ENCODE measurements at places on chromosomes 1 and 21.

- DNase-seq: no peak
Observed at GRCh38 chr1:175443332-175443731, 250.8 kb upstream of the KIAA0040 start.

DNA sequence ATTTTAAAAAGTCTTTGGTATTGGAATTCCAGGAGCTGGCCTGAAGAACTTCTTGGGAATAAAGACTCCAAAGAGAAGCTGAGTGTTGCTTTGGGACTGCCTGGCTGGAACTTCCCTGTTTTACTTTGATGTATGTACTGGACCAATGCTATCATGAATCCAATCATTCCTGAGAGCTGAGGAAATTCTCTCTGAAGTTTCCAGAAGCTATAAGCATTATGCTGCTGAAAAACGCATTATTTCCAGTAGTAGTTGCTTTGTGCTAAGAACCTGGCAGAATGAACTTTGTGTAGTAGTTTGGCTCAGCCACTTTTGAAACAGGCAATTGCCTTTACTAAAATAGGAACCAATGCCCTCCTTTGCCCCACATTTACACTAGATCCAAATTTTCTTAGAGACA lies 260.7 kb downstream of the HLX start:
- DNase-seq: no peak

- DNase-seq: peak; percentile 66
Observed at GRCh38 chr1:156656806-156657740, 15.2 kb downstream of the BCAN start.

DNA sequence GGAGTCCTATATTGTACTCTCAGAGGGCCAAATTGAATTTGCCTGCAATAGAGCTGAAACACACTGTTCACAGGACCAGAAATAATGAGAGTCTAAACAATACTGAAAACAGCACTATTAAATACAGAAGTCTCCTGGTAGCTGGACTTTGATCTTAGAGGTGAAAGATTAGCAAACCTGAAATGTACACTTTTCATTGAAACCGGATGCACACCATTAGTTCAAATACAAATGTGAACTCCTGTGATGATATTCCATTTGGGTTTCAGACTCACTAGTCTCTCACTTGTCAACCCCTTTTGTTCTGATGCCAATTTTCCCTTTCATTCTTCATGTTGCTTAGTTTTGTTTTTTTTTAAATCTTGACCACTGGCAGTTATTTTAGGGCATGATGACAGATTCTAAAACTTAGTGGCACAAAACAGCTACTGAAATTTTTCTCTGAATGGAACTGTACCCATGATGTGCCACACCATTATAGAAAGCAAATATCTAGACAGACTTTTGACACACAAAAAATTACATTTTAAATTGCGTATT lies 5.9 kb upstream of the TNFSF4 start:
- DNase-seq: no peak

GRCh38 chr1:237685551-237685950 lies 205.2 kb downstream of the ZP4 start:
- DNase-seq: no peak

DNA sequence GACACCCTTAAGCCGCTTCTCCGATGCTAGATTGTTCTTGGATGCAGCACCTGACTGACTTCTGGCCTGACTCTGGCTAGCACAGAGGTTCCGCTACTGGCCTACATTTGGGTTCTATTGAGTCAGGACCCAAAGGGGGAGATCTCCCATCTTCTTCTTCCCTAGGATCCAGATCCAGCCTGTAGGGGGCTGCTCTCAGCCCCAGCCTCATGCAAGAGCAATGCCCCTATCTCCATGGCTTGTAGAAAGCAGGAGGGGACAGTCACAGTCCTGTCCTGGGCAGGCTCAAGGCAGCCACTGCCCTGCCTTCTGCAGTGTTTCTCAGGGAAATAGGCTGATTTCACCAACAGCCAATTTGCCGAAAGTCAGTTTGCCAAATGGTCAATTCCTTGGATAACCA lies 6.3 kb upstream of the ADAR start:
- no peak for DNase-seq

- no peak for DNase-seq
Observed at GRCh38 chr21:36555199-36555800, 75.4 kb upstream of the CLDN14 start.

GRCh38 chr1:116310180-116310579 lies 62.9 kb upstream of the ATP1A1 start:
- DNase-seq: no peak

DNA sequence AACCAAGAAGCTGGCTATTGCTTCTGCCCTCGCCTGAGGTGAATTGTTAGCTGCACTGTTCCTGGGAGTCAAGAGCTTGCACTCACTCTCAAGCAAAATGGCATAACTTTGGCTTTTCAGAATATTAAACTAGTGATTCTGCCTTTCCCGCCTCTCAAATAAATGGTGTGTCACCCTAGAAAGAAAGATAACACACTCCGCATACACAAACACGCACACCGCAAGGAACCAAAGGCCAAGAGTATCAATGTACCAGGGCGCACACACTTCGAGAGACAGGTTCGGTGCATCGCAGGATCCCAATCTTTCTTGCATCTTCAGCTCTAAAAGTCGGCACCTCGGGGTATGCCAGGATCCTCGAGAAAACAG lies 470 bp upstream of the RTCA start:
- DNase-seq: no peak

GRCh38 chr1:61337981-61338848 lies 255.9 kb downstream of the NFIA start:
- DNase-seq: no peak

- DNase-seq: no peak
Observed at GRCh38 chr1:59484096-59484495, 187.2 kb downstream of the FGGY start.

DNA sequence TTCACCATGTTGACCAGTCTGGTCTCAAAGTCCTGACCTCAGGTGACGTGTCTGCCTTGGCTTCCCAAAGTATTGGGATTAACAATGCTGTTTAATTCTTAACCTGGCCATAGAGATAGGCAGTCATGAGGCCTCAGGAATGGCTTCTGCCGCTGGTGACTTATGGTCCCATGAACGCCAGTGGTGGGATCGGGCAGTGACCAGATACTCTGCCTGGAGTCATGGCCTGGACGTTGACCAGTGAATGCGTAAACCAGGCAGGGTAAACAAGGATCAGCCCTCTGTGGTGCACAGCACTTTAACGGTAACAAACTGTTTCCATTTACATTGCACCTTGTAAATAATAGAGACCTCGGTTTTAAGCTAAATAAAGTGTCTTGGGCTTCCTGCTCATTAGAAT lies 23.0 kb downstream of the MTARC1 start:
- no peak for DNase-seq

GRCh38 chr1:97314685-97315084 lies 593.1 kb downstream of the PTBP2 start:
- DNase-seq: no peak

DNA sequence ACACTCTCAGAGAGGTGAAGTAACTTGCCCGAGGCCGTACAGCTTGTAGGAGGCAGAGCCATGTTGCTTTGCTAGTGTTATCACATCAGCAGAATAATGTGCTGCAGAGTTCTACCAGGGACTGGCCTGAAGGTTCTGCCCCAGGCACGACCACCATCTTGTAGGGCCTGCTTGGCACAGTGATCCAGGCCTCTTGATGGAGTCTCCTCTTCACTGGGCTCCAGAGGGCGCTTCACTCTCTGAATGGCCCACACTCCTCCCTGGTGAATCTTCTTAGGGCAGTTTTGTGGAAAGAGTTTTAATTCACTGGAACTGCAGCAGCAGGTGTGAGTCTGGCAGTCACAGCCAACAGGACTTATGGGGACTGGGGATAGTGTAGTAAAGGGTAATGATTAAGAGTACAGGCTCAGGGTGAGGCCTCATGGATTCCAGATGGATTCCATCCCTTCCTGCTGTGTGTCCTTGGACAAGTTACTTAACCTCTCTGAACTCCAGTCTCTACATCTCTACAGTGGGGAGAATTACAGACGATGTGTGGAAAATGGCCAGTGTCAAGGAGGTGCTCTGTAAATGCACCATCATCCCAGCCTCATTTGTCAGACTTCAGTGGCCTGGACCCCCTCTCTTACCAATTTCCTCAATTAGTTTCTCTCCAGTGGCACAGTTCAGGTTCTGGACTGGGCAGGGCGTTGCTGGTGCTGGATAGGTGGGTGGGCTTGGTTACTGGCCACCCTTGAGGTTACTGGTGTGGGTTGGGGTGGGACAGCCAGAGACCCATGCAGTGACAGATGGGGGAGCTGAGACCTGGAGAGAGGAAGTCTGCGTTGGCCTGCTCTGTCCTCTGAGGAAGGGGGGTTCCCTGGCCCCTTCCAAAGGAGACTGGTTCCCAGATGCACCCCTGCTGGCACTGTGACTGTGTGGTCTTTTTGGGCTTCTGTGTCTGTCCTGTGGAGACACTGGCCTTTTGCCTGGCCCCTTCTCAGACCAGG lies 45.9 kb upstream of the CSF3R start:
- no peak for DNase-seq
